ENCODE measurements at places on chromosomes 4 and X.

DNA sequence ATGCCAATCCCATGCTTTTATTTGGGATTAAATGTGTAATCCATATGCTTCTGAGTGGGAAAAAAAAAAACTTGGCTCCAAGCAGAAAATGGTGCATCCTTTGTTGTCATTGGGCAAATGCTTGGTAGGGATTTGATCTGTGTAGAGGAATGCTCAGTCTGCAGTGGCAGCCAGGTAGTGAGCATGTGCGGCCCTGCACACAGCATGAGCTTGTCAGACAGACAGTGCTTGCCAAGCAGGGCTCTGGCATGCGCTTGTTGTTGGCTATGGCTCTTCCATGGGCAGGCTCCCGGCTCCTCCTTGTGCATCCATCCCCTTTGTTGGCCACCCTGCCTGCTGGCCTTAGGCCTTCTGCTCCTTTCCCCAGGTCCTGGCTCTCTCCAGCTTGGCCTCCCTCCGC is 130.3 kb downstream of the GPR143 start:
- no peak for DNase-seq

- DNase-seq, result no peak
Observed at GRCh38 chr4:157886645-157887044, 286.2 kb downstream of the GASK1B start.

DNA sequence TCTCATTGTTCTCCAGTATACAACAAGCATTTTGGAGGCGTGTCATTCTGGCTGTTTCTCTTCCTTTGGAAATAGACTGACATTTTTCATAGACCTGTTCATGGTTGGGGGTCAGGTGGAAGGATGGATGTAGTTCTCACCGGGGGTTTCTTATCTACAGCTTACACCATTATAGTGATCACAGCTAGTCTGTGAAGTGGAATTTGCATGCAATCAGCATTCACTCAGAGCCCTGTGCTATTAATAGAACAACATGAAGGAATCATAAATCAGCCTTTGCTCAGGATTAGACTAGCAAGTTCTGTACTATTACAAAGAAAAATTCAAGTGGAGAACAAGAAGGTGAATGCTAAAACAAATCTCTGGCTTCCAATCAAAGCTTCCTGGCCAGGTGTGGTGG is 132.6 kb upstream of the PUDP start:
- no peak for DNase-seq

DNA sequence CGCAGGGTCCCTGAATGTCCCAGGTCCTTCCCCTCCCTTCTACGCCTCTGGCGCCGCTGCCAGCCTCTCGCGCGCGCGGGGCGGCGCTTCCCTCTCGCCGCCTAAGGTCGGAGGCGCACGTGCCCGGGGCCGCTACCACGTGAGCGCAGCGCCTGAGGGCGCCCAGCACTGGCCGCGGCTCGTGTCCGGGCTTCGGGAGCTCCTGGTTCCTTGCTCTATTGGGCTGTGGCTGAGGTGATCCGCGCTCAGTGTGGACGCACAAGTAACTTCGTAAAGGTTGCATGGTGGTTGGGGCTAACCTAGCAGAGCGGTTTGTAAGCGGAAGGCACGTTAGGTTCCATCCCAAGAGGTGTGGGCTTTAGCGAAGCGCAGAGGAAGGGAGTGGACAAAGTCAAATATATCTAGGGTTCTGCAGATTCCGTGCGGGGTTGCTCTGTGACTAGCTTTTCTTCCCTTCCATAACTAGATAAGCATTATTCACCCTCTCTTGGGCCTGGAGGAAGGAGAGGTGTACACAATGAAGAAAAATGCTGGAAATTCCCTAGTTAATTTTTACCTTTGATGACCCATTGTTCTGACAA is 1.8 kb downstream of the TLL1 start:
- no peak for DNase-seq

DNA sequence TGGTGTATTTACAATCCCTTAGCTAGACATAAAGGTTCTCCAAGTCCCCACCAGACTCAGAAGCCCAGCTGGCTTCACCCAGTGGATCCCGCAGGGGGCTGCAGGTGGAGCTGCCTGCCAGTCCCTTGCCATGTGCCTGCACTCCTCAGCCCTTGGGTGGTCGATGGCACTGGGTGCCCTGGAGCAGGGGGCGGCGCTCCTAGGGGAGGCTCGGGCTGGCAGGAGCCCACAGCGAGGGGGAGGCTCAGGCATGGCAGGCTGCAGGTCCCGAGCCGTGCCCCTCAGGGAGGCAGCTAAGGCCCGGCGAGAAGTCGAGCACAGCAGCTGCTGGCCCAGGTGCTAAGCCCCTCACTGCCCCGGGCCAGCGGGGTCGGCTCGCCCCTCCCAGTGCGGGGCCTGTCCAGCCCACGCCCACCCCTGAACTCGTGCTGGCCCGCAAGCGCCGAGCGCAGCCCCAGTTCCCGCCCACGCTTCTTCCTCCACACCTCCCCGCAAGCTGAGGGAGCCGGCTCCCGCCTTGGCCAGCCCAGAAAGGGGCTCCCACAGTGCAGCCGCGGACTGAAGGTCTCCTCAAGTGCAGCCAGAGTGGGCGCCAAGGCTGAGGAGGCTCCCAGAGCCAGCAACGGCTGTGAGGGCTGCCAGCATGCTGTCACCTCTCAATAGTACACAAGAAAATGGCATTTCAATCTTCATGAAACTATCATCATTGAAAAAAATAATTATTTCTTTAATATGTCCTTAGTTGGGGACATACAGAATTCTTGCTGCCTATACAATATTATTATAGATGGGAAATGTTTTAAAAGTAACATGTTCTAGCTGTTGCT is 189.1 kb downstream of the SLC7A11 start:
- no peak for DNase-seq

DNA sequence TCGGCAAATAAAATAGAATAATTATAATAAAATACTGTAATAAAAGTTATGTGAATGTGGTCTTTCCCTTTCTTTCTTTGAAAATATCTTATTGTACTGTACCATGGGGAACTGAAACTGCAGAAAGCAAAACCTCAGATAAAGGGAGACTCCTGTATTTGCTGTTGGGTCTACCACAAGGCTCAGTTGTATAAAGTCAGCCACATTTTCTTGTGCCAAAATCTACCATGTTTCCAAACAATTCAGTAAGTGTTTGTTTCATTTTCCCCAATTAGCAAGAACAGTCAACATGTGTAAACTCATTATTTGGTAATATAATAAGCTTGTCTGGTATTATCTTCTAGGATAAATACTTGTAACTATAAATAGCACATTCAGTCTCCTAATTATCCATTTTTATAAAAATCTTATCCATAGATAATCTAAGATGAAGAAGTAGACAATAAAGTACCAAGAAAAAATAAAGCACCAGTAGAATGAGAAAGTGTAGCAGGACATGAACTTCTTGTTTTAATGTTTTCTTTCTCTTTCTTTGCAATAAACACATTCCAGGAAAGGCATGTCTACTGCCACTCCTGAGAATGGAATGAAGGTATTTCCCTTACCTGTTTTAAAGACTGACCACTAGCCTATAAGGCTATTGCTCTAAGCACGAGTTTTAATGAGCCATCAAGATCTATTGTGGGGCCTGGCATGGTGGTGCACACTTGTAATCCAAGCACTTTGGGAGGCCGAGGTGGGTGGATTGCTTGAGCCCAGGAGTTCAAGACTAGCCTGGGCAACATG is 15.0 kb upstream of the OTUD4 start:
- no peak for DNase-seq

DNA sequence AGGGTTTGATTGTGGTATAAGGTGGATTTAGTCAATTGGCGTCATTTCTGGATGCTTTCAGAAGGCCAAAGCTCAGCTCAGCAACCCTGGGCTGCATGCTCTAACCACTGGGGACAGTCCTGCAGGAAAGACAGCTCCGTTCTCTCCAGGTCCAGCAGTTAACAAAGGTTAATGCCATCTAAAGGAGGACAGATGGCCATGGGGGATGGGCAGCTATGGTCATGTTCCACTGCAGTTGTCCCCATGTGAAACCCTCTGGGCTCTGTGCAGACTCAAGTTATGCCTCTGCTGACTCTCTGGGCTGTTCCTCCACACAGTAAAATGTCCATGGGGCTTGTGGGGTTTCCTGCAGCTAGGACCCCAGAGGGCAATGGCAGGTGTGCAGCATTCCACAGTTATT is 562.1 kb upstream of the ADGRL3 start:
- DNase-seq, result no peak

DNA sequence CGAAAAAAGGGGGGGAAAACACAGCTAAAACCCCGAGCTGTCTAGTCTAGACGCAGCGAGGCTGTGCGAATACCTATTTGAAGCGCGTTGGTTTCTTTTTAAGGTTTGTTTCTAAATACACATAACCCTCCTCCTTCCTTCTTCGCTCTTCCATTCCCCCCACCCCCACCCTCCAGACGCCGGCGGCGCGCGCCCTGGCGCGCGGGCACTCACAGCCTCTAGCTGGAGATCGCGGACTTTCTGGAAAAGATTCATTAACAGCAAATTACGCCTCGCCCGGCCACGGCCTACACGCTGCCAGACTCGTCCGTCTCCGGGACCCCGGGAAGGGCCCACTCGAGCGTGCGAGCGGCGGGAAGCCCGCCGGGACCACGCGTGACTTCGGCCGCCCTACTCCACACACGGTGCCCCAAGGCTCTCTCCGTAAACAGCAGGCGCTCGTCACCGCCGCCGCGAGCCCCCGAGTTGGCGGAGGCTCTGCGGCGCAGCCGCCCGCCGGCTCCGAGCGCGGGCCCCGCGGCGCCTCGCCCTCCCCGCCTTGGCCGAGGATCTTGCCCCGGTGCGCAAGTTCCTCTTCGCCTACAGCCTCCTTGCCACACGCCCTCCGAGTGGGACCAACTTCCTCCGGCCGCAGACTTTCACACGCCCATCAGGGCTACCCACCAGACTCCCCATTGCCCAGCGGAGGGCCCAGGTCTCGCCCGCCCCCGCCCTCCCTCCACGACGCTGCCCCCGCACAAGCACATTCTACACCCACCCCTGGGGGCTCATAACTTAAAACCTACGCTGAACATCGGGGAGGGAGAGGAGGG is 2.0 kb downstream of the BCOR start:
- no peak for DNase-seq

DNA sequence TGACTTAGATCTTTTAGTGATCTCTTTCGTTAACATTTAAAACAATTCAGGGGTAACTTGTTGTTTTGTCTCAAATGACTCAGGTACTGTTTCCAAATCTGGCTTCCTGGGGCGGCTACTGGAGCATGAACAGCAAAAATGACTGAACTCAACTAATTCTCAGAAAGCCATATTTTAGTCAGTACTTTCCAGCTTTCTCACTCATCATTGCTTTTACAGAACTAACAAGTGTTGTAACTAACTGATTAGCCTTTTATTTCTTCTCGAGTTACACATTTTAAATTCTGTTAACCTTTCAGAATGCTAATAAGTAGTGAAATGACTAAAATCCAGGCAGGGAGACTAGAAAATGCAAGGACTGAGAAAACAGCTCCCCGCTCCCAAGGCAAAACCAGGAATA is 55.3 kb downstream of the JADE3 start:
- DNase-seq, result no peak

DNA sequence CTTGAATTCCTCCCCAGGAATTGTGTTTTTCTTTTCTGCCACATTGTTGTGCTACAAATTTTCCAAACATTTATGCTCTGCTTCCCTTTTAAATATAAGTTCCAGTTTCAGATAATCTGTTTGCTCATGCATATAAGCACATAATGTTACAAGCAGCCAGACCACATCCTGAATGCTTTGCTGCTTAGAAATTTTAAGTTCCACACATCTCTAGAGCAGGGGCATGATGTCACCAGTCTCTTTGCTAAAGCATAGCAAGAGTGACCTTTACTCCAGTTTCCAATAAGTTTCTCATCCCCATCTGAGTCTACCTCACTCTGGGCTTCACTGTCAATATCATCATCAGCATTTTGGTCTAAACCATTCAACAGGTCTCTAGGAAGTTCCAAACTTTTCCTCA is 932.5 kb downstream of the SH3BGRL start:
- no peak for DNase-seq

DNA sequence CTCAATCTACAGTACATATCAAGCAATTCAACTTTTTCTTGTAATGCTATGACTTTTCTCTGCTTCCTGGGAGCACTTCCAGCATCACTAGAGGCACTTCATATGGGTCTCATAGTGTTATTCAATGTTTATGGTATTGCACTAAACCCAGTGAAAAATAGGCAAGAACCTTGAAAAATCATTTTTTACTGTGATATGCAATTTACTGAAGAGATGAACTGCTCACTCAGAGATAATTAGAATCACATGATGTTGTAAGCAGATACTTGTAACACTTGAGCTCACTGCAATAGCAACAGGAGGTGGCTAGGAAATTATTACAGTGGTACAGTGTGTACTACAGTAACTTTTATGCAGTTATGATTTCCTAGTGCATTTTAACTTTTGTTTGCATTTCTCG is 93.3 kb downstream of the RASGEF1B start:
- DNase-seq, result no peak

DNA sequence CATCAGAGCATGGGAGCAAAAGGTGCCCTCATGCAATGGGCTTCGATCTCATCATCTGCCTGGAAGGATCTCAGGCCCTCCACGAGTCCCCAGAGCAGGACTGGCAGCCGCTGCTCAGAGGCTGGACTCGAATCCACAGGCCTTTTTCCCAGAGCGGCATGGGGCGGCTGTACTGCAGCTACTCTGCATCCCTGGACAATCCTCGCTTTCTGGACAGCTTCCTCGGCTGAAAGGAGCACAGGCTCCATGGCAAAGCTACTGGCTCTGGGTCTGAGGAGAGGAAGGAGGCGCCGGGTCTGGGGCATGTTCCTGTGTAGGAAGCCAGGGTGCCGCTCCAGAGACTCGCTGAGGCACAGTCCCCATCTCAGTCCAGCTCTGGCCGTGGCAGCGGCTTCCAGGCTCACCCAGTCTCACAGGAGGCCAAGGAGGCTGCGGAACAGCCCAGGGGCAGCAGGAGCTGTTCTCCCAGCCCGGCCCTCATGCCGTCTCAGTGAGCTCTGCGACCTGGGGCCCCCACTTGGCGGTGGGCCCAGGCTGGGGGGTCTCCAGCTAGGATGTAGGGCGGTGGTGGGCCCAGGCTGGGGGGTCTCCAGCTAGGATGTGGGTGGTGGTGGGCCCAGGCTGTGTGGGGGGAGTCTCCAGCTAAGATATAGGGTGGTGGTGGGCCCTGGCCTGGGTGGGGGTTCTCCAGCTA is 2.7 kb upstream of the SPON2 start:
- DNase-seq, result no peak

- DNase-seq, result no peak
Observed at GRCh38 chr4:29336861-29337260, 1383.3 kb upstream of the PCDH7 start.

GRCh38 chr4:107036584-107037198 is 578 bp upstream of the DKK2 start:
- no peak for DNase-seq

- DNase-seq, result no peak
Observed at GRCh38 chrX:48899078-48899410, 1.3 kb downstream of the PQBP1 start.

GRCh38 chrX:155896512-155896911 is 15.4 kb downstream of the VAMP7 start:
- no peak for DNase-seq

DNA sequence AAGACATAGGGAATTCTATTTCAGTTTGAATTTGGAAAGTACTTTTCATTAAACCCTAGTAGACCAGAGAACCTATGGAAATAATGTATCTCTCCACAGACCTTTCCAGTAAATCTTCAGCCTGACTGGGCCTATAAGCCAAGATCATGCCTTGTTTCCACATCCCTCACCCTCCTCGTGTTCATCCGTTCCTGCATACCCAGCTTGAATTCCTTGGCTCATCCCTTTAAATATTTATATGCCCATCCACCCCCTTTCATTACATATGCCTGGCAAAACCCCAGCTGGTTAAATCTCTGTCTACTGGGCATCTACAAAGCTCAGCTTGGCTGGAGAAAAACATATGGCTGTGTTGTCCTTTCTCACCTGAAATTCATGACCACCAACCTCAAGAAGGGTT is 32.4 kb downstream of the SLC2A9 start:
- DNase-seq, result no peak

- no peak for DNase-seq
Observed at GRCh38 chrX:69951753-69952152, 98.0 kb downstream of the AWAT2 start.

All from non-pigmented ciliary epithelial cell (primary cell).